Ascending aorta (tissue), 2 donors: ENCODE measurements at places on chromosomes 5 and 9. TPM values are rescaled to one million over a fixed set of nuclear protein-coding genes. Genes with fewer than 3 reads are reported as not detected.

DNA sequence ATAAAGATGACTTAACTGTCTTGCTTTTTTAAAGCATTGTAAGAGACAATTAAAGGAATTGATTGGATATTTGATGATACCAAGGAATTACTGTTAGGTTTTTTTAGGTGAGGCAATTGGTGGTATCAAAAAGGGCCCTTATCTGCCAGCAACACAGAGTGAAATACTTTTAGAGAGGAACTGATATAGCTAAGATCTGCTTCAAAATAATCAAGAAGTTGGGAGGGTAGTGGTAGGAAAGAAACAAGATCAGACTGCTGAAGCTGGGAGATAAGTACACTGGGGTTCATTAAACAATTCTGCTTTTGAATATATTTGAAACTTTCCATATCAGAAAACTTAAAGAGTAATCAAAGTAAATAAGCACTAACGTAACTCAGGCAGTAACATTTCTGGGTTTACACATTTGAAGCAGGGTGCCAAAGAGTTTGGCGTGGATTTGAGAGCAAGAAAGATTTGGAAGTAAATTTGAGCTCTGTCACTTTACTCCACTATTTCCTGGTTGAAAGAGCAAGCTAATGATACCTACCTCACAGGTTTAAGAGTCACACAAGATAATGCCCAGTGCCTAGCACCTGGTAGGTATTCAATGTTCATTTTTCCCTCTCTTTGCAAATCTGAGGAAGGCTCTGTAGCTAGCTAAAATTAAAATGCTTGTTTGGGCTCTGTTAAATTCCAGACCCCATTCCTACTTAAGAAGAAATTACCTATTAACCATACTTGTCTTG lies 6.9 kb downstream of the ERMP1 start:
- no peaks in the 10 kb centered on the region for H3K27me3 ChIP-seq
- H3K27ac ChIP-seq = no peak overlapping the region
- H3K4me1 ChIP-seq = no peaks in the 10 kb centered on the region
- peaks cover 11% of the 10 kb centered on the region for H3K36me3 ChIP-seq
- DNase-seq = no peak
- H3K4me3 ChIP-seq = no peak overlapping the region

The C5orf52 gene
- not detected for total RNA-seq

DNA sequence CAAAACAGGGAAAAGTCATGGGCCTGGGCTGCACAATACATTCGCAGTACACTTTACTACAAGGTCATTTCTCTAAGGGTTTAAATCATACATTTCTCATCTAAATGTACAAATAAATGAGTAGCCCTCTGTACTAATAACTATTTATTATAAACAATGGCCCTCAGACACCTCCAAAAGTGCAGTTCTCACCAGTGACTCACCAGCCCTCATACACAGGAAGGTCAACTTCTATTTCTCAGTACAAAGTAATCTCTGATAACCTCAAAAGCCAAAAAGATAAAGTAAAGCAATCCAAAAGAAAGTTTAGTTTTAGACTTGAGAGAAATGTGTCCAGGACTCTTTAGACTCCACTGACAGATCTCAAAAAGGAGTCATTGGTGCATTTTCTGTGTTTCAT lies 1258.1 kb upstream of the CDH6 start:
- no peak overlapping the region for H3K4me3 ChIP-seq
- no peaks in the 10 kb centered on the region for H3K27me3 ChIP-seq
- no peak for DNase-seq
- no peak overlapping the region for H3K27ac ChIP-seq
- no peaks in the 10 kb centered on the region for H3K36me3 ChIP-seq

GRCh38 chr5:55911784-55912653 lies 60.9 kb downstream of the IL31RA start:
- no peaks in the 10 kb centered on the region for H3K27me3 ChIP-seq
- H3K27ac ChIP-seq = no peak overlapping the region
- H3K4me1 ChIP-seq = no peaks in the 10 kb centered on the region
- DNase-seq = no peak
- H3K4me3 ChIP-seq = no peak overlapping the region

DNA sequence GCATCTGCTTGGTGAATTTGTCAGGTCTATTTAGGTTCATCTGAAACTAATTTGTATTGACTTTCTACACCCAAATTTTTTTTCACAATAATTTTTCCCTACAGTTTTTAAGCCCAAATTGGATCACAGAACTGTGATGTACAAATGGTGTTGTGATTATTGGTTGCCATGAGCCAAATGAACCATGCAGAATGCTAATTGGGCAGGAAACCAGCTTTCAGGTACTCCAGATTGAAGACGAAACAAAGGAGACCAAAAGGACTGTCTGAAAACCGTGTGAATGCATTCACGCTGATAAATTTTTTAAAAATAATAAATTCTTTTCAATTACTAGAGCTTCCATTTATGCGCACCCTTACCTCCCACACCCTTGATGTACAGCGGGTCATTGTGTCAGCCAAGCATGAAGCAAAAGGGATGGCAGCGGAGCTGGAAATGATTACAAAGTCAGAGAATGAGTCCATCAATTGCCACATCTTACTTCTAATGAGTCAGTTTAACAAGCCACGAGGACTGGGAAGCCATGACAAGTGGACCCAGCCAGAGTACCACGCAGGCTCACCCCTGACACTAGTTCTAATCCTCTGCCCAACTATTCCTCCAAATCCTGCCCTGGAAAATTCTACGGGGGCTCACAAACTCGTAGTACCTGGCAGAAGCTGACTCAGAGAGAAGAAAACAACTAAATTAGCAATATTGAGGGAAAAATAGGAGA lies 66.5 kb downstream of the SEMA6A start:
- H3K36me3 ChIP-seq = no peaks in the 10 kb centered on the region
- no peak overlapping the region for H3K27ac ChIP-seq
- H3K27me3 ChIP-seq = no peaks in the 10 kb centered on the region
- DNase-seq = no peak

The MSX2 gene
- not detected for total RNA-seq

- H3K36me3 ChIP-seq = no peaks in the 10 kb centered on the region
- DNase-seq = no peak
- H3K27ac ChIP-seq = no peak overlapping the region
- peaks cover 41% of the 10 kb centered on the region for H3K27me3 ChIP-seq
Observed at GRCh38 chr9:21974343-21974721, 19.9 kb downstream of the CDKN2A start.

DNA sequence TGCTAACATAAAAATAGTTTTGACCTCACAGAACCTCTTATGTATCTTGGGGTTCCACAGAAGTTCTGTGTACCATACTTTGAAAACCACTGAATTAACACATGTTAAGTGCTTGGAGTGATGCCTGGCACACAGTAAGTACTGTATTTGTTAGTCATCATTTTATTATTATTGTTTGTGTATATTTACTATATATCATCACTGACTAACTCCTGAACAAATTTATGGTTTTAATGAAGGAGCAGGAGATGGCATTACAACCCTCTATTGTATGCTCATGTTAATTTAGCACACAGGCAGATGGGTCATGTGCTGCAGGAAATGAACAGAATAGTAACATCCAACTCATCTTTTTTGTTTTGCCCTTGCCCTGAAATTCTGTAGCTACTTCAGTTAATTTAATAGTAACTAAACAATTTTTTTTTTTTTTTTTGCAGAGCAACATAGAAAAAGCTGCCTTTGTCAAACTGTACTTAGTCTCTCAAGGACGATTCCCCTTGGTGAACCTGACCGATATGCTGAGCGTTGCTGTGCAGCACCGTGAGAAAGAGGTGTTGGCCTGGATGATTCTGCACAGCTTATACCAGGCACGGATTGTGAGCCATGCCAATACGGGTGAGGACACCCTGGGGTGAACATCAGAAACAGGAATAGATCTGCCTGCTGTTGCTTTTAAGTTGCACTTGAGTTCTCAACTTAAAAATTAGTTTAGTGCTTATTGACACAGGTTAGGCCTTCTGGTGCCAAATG lies 45.4 kb downstream of the HACD4 start:
- no peak overlapping the region for H3K4me3 ChIP-seq
- H3K27ac ChIP-seq = no peak overlapping the region
- H3K27me3 ChIP-seq = no peaks in the 10 kb centered on the region
- H3K4me1 ChIP-seq = peaks cover 21% of the 10 kb centered on the region

DNA sequence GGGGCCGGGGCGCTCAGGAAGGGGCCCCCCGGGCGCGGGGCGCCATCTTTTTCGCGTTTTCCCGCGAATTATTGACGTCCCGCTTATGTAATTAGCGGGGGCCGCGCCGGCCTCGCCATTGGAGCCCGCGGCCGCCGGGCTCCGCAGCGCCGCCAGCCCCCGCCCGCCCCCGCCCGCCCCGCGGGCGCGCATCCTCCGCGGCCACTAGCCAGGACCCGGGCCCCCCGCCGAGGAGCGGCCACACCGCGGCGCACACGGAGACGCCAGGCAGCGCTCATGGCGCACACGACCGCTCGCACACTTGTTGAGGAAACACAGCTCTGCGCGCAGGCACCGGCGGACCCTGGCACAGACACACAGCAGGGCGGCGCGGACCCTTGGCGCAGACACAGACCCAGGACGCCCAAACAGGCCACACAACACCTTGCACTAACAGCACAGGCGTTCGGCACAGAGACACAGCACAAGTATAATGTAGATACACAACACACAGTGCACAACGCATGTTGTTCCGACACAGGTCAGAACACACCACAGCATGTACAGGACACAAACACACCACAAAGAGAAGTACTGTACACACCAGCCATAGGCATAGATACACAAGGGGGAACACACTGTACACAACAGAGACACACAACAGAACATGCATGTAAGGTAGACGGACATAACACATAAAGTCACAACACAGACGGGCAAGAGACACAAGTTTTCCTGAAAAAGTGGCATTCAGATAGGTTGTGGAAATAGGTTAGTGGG lies 467 bp upstream of the PHF19 start:
- H3K4me1 ChIP-seq = peaks cover 4% of the 10 kb centered on the region
- peaks cover 12% of the 10 kb centered on the region for H3K36me3 ChIP-seq
- peak overlapping the region; percentile 80 for H3K4me3 ChIP-seq
- H3K27me3 ChIP-seq = no peaks in the 10 kb centered on the region
- peak; percentile 79 for DNase-seq
- peak overlapping the region; percentile 96 for H3K27ac ChIP-seq

DNA sequence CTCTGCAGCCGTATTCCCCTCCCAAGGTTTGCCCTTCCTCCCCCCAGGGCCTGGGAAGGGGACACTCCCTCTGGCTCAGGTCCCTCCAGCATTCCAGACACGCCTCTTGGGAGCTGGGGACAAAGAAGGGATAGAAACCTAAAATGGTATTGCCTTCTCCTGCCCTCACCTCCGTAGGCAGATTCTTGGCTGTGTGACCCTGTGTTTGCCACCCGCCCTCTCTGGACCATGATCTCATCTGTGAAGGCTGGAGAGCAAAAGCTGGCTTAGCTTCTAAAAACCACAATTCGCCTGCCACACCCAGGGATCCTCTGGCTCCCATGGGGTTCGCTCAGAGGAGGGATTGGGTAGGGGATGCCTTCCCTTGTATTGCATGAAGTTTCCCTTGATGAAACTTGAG lies 7.7 kb downstream of the AQP3 start:
- no peaks in the 10 kb centered on the region for H3K36me3 ChIP-seq
- no peak overlapping the region for H3K27ac ChIP-seq
- H3K27me3 ChIP-seq = no peaks in the 10 kb centered on the region
- no peak for DNase-seq
- no peak overlapping the region for H3K4me3 ChIP-seq
- no peaks in the 10 kb centered on the region for H3K4me1 ChIP-seq

The IFNA13 gene
- not detected for total RNA-seq

DNA sequence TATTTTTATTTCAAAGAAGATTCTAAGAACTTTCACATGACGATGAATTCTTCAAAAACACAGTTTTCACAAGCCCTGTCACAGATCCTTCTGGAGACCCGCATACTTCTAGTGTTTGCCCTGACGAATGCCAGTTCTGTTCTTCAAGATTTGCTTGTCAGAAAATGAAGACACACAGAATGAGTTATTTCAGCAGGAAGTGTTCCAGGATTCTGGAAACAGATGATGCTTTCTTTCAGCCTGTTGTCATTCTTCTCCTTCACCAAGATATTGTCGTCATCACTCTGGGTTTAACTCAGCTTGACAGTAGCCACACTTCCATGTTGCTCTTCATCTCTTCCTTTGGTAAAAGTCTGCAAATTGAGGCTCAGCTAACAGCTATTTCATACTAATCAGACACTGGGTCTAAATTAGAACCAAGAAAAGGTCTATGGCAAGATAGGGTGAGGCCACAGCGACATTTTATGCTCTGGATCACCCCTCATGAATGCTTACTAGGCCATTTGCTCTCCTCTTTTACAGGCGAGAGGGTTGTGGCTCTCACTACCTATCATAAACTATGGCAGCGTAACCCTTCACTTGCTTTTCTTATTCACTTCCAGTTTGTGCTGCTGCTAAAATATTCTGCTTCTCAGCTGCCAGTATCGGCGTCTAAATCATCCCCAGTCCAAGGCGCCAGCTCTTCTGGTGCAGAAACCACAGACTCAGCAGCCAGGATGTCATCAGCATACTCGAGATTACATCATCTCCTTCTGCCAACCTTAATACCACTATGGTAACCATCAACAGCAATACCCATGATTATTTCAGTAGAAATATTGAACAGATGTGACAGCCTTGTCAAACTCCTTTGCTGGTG lies 159.6 kb upstream of the TBCA start:
- DNase-seq = no peak
- H3K4me1 ChIP-seq = no peaks in the 10 kb centered on the region
- H3K27ac ChIP-seq = no peak overlapping the region
- H3K4me3 ChIP-seq = no peak overlapping the region
- H3K36me3 ChIP-seq = no peaks in the 10 kb centered on the region

GRCh38 chr9:38375572-38375963 lies 16.9 kb upstream of the ALDH1B1 start:
- H3K4me1 ChIP-seq = peaks cover 17% of the 10 kb centered on the region
- H3K4me3 ChIP-seq = no peak overlapping the region
- DNase-seq = no peak
- no peaks in the 10 kb centered on the region for H3K27me3 ChIP-seq

The FAM219A gene
- total RNA-seq = 26.8 TPM

GRCh38 chr9:91884696-91885687 lies 65.0 kb downstream of the ROR2 start:
- no peaks in the 10 kb centered on the region for H3K27me3 ChIP-seq
- H3K36me3 ChIP-seq = no peaks in the 10 kb centered on the region
- H3K27ac ChIP-seq = no peak overlapping the region
- DNase-seq = no peak
- H3K4me3 ChIP-seq = no peak overlapping the region

The PLEKHG4B gene
- total RNA-seq = not detected

The LECT2 gene
- total RNA-seq = not detected

DNA sequence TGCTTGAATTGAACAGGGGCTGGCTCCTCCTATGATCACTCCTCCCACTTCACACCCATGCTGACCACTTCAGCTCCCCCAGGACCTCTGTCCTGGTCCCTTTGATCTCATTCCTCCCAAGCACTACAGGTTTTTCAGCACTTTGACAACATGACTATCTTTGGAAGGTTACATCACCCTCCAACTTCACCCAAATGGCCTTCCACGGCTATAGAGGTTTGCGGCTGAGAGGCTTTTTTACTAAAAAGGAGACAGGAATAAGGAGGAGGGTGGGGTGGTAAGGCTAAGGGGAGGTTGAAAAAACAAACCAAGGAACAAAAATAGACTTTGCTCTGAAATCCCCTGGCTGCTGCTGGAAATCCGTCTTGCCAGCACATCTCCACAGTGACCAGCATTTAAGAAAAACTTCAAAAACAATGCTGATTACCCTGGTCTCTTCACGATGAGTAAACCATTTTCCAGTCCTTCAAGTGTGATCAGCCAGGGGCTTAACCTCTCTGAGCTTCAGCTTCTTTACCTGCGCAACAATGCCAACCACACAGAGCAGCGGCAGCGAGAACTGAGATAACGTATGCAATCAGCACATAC lies 102.7 kb downstream of the DPYSL3 start:
- no peak overlapping the region for H3K4me3 ChIP-seq
- H3K36me3 ChIP-seq = peaks cover 25% of the 10 kb centered on the region
- no peaks in the 10 kb centered on the region for H3K27me3 ChIP-seq
- H3K4me1 ChIP-seq = peaks cover 30% of the 10 kb centered on the region

- DNase-seq = no peak
- no peaks in the 10 kb centered on the region for H3K27me3 ChIP-seq
- H3K36me3 ChIP-seq = no peaks in the 10 kb centered on the region
Observed at GRCh38 chr5:61919920-61920319, 386.1 kb upstream of the KIF2A start.
